ENCODE measurements at places on chromosomes 7 and 10.

DNA sequence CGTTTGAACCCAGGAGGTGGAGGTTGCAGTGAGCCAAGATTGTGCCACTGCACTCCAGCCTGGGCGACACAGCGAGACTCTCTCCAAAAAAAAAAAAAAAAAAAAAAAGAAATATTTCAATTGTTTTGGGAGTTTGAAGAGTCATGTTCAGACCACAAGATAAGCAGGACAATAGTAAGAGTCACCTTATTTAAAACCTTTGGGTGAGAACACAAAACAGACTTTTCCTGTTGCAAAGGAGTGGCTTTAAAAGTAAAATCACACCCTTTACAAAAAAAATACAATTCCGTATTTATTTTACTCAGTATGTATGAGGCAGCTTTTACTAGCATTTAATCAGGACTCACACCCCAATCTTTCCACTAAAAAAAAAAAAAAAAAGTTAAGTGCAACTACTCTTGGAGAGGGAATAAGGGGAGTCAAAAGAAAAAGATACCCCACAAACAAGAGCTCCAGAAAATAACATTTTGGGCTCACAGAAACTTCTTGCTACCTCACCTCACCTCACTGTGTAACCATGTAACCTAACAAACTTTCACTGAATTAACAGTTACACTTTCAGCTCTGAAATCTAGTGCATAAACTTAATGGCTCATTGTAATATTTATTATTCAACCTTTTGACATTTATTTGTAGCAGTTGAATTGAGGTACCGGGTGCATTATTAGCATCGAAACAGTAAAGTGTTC is 11.2 kb downstream of the SKIDA1 start:
- no peak for DNase-seq

GRCh38 chr10:61890430-61890829 is 11.1 kb upstream of the ARID5B start:
- DNase-seq, result no peak

DNA sequence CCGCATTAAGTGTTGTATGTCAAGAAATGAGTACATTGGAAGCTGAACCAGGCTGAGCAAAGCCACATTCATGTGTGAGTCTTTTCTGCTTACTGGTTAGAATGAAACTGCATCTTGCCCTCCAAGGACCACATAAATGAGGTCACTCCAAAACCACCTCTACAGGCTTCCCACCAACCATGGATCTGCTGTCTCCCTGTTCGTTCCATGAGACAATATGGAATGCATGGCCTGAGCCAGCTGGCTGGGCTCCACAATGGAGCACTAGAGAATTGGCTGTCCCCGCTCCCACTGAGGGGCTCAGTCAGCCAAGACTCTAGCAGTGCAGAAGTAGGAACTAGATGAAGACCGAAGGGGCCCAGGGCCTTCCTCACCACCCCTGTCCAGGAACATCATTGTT is 120.8 kb downstream of the TNS3 start:
- no peak for DNase-seq

DNA sequence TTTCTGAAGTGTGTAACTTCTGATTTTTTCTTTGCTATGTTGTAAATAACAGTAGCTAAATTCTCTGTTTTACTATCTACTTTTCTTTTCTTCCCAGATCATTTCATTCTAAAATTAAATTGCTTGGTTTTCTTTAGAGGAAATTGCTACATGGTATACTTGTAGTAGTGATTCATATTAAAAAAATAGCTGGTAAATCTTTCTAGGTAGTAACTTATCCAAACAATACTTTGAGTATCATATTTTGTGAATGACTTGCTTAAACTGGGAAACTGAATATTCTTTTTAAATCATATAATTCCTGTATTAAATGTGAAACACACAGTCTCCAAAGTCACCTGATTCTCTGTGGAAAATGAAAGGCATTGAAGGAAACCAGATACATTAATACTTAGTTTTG is 85.5 kb downstream of the ZNRF2 start:
- no peak for DNase-seq

- no peak for DNase-seq
Observed at GRCh38 chr10:7933262-7933661, 115.0 kb downstream of the TAF3 start.

DNA sequence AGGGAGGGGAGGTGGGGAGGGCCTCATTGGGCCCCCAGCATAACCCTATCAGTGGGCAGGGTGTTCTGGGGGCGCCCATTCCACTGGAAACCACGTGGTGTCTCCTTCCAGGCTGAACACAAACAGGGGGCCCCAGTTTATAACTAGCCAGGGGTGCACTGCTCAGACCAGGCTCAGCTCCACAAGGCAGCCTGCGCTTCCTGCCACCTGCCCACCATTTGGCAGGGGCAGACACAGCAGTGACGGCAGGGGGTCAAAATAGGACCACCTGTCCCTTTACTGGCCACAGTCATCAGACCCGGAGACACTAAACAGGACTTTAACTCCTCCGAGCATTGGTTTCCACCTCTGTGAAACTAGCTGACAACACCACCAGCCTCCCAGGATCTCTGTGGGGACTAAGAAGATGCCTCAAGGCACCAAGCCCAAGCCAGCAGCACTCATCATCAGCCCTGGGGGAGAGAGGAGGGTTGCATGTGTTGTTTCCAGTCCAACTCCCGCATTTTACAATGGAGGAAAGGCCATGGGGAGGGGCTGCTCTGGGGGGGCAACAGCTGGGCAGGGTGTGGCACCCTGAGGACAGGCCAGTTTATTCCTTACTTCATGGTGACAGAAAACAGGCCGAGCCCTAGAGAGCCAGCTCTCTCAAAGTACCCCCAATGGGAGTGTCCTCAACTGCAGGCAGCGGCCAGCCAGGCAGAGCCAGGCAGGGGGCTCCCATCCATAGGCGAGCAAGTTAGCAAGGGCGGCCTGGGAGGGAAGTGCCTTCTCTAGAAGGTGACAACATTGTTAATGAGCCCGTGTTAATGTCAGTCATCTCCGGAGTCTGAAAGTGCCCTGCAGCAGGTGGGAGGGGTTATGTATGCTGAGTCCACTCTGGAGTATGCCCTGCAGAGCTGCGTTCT is 127.6 kb downstream of the TNS3 start:
- DNase-seq, result peak; percentile 49

GRCh38 chr10:127040756-127041155 is 135.5 kb downstream of the DOCK1 start:
- no peak for DNase-seq

- DNase-seq, result peak; percentile 87
Observed at GRCh38 chr7:17696422-17696821, 243.9 kb downstream of the SNX13 start.

DNA sequence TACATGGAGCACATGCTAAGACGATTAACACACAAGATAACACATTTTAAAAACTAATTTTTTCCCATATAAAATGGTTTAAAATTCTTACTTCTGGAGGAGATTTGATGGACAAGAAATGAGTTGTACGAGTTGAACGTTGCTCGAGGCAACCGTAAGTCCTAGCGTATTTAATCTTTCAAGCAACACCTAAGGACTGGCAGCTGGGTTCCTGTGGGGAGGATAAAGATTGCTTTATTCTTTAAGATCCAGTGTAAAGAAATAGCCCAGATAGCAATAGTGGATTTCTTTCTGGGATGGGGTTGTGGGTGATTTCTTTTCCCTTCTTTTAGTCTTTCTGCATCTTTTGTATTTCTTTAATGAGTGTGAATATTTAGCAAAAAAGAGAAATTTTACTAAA is 9.8 kb downstream of the TBXAS1 start:
- no peak for DNase-seq

Data from T1000 (cell line).